ENCODE measurements at places on chromosomes 2 and 18.

DNA sequence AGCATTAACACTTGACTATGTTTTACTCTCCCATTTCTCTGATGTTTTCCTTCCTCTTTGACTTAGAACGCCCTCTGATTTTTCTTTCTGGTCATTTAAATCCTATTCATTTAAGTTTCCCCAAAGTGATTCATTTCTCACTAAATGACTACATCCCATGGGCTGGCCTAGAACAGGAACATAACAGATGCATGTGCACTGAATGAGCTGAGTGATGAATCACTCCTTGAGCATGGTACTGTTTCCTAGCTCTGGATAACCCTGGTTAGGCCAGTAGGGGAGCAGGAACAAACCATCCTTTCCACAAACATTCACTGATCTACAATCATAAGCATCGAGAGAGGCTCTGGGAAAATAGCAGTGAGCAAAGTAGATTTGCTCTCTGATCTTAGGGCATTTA is 221.9 kb upstream of the SETBP1 start:
- no peak for DNase-seq

GRCh38 chr2:119196301-119197125 is 27.1 kb upstream of the STEAP3 start:
- no peak for DNase-seq

GRCh38 chr2:69214898-69215297 is 172.1 kb downstream of the GFPT1 start:
- DNase-seq, result no peak

- DNase-seq, result no peak
Observed at GRCh38 chr2:159905926-159906714, 108.1 kb upstream of the CD302 start.

DNA sequence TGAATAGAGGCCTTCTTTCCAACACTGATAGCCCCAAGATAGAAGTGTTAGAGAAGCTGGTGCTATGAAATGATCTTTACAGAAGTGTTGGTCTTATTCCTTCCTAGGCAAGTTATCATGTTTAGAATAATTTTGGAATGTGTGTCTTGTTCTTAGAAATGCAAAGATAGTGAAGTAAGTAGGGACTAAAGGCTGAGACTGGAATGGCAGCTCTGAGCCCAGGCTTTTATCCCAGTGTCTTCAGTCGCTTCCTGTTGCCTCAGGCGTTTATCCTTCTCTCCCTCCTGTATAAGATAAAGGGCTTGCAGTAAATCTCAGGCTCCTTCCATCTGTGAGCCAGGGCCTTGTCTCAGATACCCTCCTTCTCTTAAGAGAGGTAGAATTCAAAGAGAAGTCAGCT is 218.1 kb downstream of the TPGS2 start:
- DNase-seq, result no peak

DNA sequence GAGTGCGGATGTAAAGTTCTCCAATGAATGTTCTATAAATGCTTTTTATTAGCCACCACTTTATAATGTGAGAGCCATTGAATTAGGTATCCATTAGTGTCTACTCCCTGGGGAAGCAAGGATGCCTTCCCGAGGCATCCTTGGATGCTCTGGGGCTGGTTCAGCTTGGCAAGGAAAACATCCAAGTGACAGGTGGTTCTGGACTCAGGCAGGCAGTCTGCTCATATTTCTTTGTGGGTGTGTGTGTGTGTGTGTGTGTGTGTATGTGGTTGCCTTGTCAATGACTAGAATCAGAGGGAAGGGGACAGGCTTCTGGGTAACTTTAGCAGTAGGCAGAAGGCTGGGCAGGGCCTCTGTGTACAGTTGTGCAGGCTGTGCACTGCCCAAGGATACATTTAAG is 149.2 kb downstream of the TSN start:
- no peak for DNase-seq

GRCh38 chr2:172427990-172428831 is 825 bp downstream of the ITGA6 start:
- peak; percentile 73 for DNase-seq

- DNase-seq, result no peak
Observed at GRCh38 chr2:64296140-64296480, 151.9 kb upstream of the PELI1 start.

DNA sequence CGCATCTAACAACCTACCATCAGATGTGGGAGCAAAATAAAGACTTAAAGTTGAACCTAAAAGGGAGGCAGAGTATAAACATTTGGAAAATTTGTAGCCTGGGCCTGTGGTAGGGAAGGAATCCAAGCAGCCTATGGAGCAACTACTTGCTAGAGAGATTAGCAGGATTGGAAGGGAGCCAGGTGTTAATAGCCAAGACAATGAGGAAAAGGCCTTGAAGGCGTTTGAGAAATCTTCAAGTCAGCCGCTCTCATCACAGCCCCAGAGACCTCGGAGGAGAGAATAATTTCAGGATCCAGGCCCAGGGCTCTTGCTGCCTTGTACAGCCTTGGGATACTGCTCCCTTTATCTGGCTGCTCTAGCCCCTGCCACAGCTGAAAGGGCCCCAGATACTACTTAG is 219.7 kb downstream of the THSD7B start:
- no peak for DNase-seq

GRCh38 chr2:216306868-216307267 is 65.4 kb downstream of the MARCHF4 start:
- no peak for DNase-seq

DNA sequence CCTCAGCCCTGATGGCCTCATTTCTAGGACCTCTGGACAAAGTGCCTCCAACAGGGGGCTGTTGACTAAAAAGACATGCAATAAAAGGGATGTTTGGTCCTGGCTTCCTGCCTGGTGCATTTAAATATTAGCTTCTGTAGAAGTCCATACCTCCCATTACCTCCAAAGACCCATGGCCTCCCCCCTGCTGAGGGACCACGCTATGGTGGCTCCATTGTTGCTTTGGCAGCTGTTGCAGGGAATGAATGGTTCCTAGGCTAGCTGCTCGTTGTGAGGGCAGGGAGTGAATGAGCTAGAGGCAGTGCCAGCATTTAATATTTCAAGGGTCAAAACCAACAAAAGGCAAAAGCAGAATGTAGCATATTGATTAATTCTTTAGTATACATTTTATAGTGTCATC is 285.9 kb downstream of the SLC8A1 start:
- DNase-seq, result no peak

DNA sequence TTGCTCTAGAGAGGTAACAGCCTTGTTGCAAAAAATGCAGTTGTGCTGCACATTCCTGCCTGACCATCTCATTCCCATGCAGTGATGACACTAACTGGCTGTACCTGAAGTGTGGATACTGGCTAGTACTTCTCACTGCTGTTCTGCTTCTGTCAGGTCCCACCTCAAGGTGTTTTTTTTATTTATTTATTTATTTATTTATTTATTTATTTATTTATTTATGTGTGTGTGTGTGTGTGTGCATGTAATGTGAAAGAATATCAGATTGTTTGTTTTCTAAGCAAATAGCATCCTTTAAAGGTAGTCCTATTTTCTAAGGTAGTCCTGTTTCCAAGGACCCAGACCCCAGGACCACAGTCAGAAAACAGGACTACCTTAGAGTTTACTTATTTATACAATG is 87.2 kb upstream of the SYT4 start:
- DNase-seq, result no peak

- DNase-seq, result no peak
Observed at GRCh38 chr2:15303874-15304273, 257.3 kb downstream of the NBAS start.

- DNase-seq, result no peak
Observed at GRCh38 chr18:61822879-61823278, 69.9 kb downstream of the RNF152 start.

DNA sequence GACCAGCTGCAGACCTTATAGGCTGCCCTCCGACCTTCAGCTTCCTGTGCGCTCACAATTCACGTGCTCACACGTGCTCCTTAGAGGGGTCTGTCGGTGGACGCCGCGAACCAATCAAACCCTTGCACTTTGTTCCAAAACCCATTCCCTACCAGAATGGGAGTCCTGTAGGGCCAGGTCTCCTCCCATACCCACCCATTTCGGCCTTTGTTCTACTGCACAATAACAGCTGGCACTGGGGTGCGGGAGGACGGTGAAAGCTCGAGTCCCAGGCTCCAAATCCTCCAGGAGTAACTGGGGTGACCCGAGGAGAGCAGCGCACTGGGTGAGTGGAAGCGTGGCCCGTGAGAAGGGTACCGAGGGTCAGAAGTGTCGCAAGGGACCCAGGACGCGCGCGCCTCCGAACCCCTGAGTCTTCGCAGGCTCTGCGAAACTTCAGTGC is 13.0 kb downstream of the SIX3 start:
- DNase-seq, result peak; percentile 80

DNA sequence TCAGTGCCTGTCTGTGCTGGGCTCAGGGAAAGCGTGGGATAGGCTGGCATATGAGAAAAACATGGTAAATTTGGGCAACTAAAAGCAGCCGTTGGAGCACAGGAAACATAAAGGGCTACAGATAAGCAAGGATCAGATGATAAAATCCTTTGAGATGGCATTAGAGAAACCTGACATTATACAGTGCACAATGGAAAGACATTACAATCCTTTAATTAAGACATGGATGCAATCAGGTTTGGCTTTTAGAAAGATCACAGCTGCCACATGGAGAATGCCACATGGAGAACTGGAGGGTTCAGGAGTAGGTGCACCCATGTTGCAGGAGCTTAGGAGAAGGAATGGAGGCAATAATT is 117.3 kb downstream of the CDC42EP3 start:
- no peak for DNase-seq

- no peak for DNase-seq
Observed at GRCh38 chr2:159859583-159859982, 61.6 kb upstream of the CD302 start.

GRCh38 chr2:45156605-45157004 is 147.4 kb upstream of the SIX2 start:
- no peak for DNase-seq

- no peak for DNase-seq
Observed at GRCh38 chr2:196263181-196263747, 91.9 kb upstream of the STK17B start.

GRCh38 chr2:238174701-238175100 is 15.9 kb downstream of the ERFE start:
- no peak for DNase-seq

DNA sequence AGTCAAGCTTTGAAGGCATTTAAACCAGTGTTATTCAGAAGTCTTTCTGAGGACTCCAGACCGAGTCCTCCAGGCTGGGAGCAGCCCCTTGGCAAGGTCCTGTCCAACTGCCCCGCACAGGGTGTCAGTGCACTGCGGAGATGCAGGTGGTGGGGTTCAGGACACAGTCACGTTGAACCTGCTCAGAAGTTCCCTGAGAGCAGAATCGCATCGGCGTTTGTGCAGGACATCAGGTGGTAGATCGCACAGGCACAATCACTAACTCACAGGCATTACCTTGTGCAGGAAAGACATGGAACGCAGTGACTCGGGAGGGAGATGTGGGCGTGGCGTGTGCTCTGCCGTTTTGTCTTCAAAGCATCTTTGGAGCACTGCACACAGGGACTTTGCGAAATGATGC is 10.4 kb downstream of the COPS9 start:
- DNase-seq, result no peak

DNA sequence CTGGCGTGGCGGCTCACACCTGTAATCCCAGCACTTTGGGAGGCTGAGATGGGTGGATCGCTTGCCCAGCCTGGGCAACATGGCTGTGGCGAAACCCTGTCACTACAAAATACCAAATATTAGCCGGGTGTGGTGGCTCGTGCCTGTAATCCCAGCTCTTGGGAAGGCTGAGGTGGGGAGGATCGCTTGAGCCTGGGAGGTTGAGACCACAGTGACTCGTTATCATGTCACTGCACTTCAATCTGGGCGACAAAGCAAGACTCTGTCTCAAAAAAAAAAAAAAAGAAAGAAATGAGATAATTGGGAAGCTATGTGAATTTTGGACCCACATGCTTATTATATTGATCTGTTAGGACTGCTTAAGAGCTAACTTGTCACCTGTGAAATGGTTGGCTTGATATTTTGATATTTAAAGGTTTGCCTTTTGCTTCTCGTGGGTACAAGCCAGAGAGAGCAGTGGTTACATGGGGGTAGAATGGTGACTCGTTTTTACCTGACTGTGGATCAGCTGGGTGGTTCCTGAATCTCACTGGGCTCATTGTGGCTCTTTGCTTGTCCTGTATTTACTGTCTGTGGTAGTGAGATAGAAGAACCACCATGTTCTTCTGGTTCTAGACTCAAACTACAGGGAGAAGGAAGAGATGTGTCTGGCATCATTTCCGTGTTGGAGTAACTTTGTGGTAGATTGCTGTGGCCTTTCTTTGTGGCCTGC is 28.9 kb downstream of the ZNF532 start:
- no peak for DNase-seq

DNA sequence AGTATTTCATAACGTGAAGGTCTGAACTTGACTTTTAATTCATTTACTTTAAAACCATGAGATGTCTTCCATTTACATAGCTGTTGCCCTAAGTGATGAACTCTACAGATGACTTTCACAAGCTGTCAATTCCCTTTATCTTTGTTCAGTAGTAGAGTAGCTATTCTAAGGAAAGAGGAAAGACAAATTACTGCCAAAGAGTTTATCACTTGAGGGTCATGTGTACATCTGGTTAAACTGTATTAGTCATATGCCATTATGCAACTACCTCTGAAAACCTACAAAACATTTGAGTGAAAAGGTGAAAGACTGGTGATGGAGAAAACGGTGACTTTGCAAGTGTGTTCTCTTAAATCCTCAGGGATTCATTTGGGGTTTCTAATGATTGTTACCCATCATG is 763.9 kb downstream of the TMEM182 start:
- DNase-seq, result no peak

DNA sequence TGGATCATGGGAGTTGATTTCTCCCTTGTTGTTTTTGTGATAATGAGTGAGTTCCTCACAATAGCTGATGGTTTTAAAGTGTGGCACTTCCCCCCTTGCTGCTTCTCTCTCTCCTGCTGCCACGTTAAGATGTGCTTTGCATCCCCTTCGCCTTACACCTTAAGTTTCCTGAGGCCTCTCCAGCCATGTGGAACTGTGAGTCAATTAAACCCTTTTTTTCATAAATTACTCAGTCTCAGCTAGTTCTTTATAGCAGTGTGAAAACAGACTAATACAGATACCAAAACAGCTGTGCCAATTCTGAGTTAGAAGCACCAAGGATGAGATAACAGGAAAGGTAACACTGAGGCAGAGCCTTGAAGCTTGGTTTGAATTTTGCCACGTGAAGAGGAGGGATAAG is 44.7 kb downstream of the ITSN2 start:
- no peak for DNase-seq

DNA sequence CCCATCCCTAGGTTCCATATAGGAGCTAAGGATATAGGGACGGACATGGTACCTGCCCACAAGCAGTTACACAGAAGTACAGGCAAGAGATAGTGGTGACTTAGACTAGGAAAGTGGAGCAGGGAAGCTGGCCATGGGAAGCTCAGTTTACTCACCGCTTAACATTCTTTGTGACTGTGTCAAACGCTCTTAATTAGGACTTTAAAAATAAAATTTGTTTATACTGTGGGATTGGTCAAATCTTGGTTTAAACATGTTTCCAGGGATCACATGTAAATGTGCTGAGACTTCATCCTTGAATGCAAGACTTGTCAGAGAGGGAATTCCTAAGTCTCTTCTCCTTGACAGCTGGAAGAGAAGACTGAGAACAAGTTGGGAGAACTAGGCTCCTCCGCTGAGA is 107.3 kb downstream of the MTCL1 start:
- DNase-seq, result no peak

- DNase-seq, result no peak
Observed at GRCh38 chr2:109683452-109683851, 69.3 kb downstream of the SOWAHC start.
